ENCODE measurements at places on chromosomes 5 and 9. TPM values are rescaled to one million over a fixed set of nuclear protein-coding genes. Genes with fewer than 3 reads are reported as not detected.

- H3K27ac ChIP-seq = no peak overlapping the region
- H3K4me1 ChIP-seq = peaks cover 3% of the 10 kb centered on the region
- H3K4me3 ChIP-seq = no peak overlapping the region
- no peaks in the 10 kb centered on the region for H3K27me3 ChIP-seq
- H3K36me3 ChIP-seq = no peaks in the 10 kb centered on the region
Observed at GRCh38 chr5:67813877-67814539, 401.5 kb upstream of the PIK3R1 start.

DNA sequence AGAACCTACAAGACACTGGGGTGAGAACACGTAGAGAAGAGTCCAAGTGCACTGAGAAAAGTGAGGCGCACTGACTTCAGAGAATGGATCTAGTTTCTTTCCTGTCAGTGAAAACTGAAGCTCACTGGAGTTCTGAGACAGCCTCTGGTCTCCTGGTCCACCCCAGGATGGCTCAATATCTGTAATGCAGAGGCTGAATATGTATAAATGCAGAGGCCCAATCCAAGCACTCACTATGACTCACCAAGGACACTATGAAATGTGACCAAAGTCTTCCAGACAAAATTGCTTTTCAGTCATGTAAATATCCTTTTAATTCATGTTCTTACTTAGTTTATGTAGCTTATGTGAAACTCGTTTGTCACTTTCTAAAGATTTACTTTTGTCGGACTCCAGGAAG, 53.8 kb downstream of the NFIB start:
- no peaks in the 10 kb centered on the region for H3K36me3 ChIP-seq
- H3K27me3 ChIP-seq = no peaks in the 10 kb centered on the region
- no peak for DNase-seq
- H3K27ac ChIP-seq = no peak overlapping the region
- no peak overlapping the region for H3K4me3 ChIP-seq

- no peaks in the 10 kb centered on the region for H3K27me3 ChIP-seq
- no peaks in the 10 kb centered on the region for H3K4me1 ChIP-seq
- no peak for DNase-seq
Observed at GRCh38 chr5:53167836-53168235, 58.3 kb upstream of the MOCS2 start.

- no peak overlapping the region for H3K27ac ChIP-seq
- DNase-seq = no peak
- no peaks in the 10 kb centered on the region for H3K27me3 ChIP-seq
- no peak overlapping the region for H3K4me3 ChIP-seq
Observed at GRCh38 chr5:89916131-89916530, 493.4 kb downstream of the CETN3 start.

DNA sequence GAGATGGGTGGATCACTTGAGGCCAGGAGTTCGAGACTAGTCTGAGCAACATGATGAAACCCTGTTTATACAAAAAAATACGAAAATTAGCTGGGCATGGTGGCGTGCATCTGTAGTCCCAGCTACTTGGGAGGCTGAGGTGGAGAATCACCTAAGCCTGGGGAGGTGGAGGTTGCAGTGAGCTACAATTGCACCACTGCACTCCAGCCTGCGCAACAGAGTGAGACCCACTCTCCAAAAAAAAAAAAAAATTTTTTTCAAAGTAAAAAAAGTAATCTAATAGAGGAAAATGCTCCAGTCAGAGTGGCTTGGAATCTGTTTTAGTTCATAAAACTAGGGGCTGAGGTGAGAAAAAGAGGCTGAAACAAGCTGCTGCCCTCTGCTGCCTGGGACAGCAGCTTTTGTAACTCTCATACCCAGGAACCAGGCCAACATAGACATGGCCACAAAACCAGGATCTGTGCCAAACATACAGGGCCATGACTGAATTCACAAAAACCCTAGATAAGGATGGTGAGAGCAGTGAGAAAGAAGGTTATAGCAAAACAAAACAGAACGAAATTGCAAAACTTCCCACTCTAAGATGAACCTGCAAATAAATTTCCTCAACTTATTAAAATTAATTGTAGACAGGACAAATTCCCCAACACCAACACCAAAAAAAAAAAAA, 13.1 kb upstream of the DCAF12 start:
- H3K4me3 ChIP-seq = no peak overlapping the region
- H3K27me3 ChIP-seq = no peaks in the 10 kb centered on the region
- no peaks in the 10 kb centered on the region for H3K36me3 ChIP-seq
- peak; percentile 63 for DNase-seq
- H3K4me1 ChIP-seq = peaks cover 6% of the 10 kb centered on the region

- no peaks in the 10 kb centered on the region for H3K36me3 ChIP-seq
- peaks cover 2% of the 10 kb centered on the region for H3K4me1 ChIP-seq
- no peak overlapping the region for H3K27ac ChIP-seq
- no peaks in the 10 kb centered on the region for H3K27me3 ChIP-seq
- no peak for DNase-seq
Observed at GRCh38 chr9:110738982-110739381, 70.4 kb downstream of the MUSK start.

GRCh38 chr5:1720396-1721110, 79.1 kb downstream of the MRPL36 start:
- H3K36me3 ChIP-seq = no peaks in the 10 kb centered on the region
- H3K4me3 ChIP-seq = no peak overlapping the region
- DNase-seq = no peak
- H3K27me3 ChIP-seq = no peaks in the 10 kb centered on the region
- no peak overlapping the region for H3K27ac ChIP-seq

- no peaks in the 10 kb centered on the region for H3K4me1 ChIP-seq
- H3K27me3 ChIP-seq = no peaks in the 10 kb centered on the region
- H3K27ac ChIP-seq = no peak overlapping the region
- H3K36me3 ChIP-seq = no peaks in the 10 kb centered on the region
- no peak overlapping the region for H3K4me3 ChIP-seq
Observed at GRCh38 chr5:149201121-149201637, 59.9 kb downstream of the ABLIM3 start.

DNA sequence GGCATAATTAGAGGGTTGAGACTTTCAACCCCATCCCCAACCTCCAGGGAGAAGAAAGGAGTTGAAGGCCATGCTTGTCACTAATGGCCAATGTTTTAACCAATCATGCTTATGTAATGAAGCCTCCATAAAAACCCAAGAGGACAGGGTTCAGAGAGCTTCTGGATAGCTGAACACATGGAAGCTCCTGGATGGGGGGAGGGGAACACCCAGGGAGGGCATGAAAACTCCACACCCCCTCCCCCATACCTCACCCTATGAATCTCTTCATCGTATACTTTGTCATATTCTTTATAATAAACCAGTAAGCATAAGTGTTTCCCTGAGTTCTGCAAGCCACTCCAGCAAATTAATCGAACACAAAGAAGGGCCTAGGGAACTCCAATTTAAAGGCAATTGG, 81.7 kb downstream of the ALDH7A1 start:
- H3K27ac ChIP-seq = peak overlapping the region; percentile 94
- DNase-seq = peak; percentile 56
- no peaks in the 10 kb centered on the region for H3K27me3 ChIP-seq
- no peak overlapping the region for H3K4me3 ChIP-seq

DNA sequence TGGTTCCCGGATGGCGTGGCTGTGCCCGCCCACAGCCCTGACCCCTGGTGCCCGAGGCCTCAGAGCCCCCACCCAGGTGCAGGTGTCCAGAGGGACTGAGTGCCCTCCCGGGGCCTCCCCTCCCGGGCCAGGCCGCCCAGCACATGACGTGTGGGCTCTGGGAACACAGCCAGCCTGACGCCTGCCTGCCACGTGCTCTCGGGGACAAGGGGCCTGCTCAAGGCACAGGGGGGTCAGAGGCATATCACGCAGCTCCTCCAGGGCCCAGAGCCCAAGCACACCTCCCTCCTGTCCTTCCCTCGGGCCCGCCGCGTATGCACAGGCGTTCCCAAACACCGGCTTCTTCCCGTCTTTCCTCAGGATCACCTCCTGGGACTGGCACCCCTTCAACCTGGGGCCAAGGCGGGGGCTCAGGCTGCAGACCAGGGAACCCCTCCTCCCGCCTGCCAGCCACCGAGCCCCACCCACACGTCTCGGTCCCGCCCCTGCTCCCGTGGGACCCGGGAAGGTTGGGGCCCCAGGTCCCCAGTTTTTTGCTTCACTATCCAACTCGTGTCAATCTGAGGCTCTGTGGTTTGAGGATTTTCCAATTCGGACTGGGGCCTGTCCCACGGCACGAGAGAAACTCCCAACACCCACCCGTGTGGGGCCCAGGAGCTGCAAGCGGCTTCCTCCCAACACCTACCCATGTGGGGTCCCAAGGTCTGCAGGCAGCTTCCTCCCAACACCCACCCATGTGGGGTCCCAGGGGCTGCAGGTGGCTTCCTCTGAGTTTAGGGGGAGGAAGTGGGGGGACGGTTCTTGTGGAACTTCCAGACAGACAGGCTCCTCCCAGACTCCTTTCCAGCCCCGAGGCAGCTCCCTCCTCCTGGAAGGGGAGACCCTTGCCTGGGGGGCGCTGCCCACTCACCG, 1.5 kb downstream of the LCN10 start:
- H3K4me3 ChIP-seq = no peak overlapping the region
- H3K4me1 ChIP-seq = peaks cover 3% of the 10 kb centered on the region
- H3K36me3 ChIP-seq = no peaks in the 10 kb centered on the region

GRCh38 chr5:114192108-114192507, 169.8 kb upstream of the KCNN2 start:
- H3K27ac ChIP-seq = no peak overlapping the region
- no peaks in the 10 kb centered on the region for H3K27me3 ChIP-seq
- no peaks in the 10 kb centered on the region for H3K4me1 ChIP-seq
- no peaks in the 10 kb centered on the region for H3K36me3 ChIP-seq
- no peak for DNase-seq

DNA sequence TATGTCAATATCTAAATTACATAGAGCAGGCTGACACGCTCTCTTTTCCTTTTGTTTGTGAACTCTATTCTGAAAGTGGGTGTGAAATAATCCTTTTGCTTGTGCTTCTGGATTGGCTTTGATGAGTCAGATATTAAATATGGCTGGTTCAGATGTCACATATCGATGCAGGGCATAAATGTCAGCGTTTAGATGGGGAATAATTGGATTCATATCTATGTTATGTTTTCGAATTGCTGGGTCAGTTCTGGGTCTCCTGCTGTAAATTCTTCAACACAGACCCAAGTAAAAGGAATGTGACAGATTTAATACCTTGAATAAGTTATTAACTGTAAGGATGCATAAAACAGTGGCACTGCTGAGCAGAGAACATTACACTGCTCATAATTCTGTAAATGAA, 118.7 kb upstream of the SNX2 start:
- H3K4me3 ChIP-seq = no peak overlapping the region
- DNase-seq = no peak
- peak overlapping the region; percentile 53 for H3K27ac ChIP-seq
- H3K27me3 ChIP-seq = no peaks in the 10 kb centered on the region

Gene DIRAS2
- 0.23 TPM for total RNA-seq

Gene NR2F1
- total RNA-seq = 87.0 TPM

Gene MARCOL
- total RNA-seq = not detected

Gene FYB1
- total RNA-seq = 5.6 TPM
